ENCODE measurements at places on chromosomes 3 and 15.

- peak; percentile 38 for DNase-seq
Observed at GRCh38 chr15:43941071-43941470, 114.3 kb downstream of the WDR76 start.

DNA sequence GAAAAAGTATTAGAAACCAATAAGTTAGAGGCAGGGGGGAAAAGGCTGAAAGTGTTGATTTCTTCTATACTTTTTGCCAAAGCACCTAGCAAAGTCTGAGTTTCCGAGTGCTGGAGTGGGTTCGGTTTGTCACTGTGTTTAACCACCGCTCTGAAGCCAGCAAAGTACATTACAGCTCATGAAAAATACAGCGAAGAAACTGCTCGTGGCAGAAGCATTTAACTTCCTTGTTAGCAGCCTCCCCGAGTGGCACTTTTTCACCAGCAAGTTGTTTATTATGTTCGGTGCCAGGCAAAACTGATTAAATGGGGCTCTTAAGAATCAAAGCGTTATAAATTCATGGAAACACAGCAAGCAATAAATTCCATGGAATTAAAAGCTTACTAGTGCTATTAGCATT is 313.6 kb downstream of the FOXP1 start:
- no peak for DNase-seq

- no peak for DNase-seq
Observed at GRCh38 chr15:28068930-28069329, 30.2 kb downstream of the OCA2 start.

GRCh38 chr3:187024536-187025226 is 94.4 kb downstream of the ST6GAL1 start:
- DNase-seq: no peak
